ENCODE measurements at places on chromosomes 11 and 22. TPM values are rescaled to one million over a fixed set of nuclear protein-coding genes. Genes with fewer than 3 reads are reported as not detected.

Gene THRSP
- not detected for total RNA-seq

Gene KDM4E
- not detected for total RNA-seq

Gene OR5A1
- total RNA-seq: not detected

Gene HBB
- 3.8 TPM for total RNA-seq

Gene C11orf52
- not detected for total RNA-seq

Gene SLC22A9
- not detected for total RNA-seq

- peak; percentile 88 for DNase-seq
These were observed 18.1 kb upstream of the JAM3 start for GRCh38 chr11:134050541-134051383.

GRCh38 chr11:8168485-8169257 lies at the start of gene RIC3:
TSS of gene RIC3 (minus strand) at chr11:8169025. CDS start at chr11:8168989, 36 bp downstream.
- DNase-seq: peak; percentile 69

- DNase-seq: no peak
These were observed 29.8 kb downstream of the NUP98 start for GRCh38 chr11:3767536-3767935.

DNA sequence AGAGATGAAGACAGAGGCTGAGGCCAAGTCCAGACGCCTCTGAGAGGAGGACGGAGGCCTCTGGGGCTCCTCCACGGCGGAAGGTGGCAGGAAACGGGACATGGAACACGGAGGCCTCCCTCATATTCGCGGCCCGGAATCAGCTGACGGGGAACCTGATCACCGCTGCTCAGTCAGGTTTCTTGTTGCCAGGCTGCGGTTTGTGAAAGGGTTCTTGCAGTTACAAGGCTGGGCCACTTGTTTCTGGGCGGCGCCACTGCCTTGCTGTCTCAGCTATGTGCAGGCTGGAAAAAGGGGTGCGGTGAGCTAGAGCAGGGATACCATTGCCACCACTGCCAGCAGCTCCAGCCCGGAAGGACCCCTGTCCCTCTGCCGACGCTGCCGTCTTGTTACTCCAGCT lies 10.0 kb upstream of the MMP1 start:
- no peak for DNase-seq

DNA sequence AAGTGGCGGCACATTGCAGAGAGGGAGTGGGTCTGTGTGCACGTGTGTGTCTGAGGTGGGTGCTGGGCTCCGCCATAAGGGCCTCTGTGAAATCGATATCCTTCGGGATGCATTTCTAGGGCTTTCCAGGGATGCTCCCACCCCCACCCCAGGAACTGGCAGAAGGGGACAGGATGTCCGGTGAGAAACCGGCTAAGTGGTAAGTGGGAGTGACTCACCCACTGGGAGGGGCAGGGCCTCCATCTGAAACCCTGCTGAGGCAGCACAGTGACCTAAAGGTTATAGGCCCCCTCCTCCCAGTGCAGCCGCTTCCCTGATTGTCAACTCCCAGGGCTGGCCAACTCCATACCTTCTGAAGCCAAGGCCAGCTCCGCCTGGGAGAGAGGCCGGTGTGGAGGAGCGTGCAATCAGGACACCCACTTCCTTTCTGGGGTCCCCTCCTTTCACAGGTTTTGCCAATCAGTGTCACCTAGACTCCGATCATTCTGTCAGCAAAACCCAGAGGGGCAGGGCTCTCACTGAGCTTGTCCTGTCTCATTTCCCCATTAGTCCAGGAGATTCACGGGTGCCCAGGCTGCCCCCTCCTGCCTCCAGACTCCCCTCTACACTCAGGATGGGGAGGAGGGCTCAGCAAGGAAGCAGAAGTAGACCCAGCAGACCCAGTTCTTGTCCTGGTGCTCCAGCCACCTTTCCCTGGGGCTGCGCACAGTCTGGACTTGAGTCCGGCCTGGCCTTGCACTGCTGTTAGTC lies 44.5 kb downstream of the NECTIN1 start:
- no peak for DNase-seq

GRCh38 chr11:65917434-65918210 lies 1.2 kb downstream of the C11orf68 start:
- no peak for DNase-seq

- no peak for DNase-seq
These were observed 44.3 kb upstream of the JAM3 start for GRCh38 chr11:134024420-134025081.

DNA sequence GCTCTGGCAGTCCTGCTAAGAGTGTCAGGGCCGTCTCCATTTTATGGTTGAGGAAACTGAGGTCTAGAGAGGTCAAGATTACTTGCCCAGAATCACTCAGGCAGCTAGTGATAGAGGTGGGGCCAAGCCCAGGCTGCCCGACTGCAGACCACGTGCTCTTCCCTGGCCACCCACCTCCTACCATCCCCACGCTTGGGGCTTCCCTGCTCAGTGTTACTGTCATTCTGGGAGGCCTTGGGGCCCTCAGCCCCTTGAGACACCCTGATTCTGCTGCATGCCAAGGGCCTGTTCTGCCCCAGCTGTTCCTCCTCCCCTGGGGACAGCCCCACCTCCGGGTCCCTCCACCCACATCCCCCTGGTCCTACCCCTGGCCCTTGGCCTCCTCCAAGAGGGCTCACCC lies 17.2 kb upstream of the TAB1 start:
- DNase-seq: no peak

- no peak for DNase-seq
These were observed 13.3 kb downstream of the FAM83F start for GRCh38 chr22:40007853-40008710.

DNA sequence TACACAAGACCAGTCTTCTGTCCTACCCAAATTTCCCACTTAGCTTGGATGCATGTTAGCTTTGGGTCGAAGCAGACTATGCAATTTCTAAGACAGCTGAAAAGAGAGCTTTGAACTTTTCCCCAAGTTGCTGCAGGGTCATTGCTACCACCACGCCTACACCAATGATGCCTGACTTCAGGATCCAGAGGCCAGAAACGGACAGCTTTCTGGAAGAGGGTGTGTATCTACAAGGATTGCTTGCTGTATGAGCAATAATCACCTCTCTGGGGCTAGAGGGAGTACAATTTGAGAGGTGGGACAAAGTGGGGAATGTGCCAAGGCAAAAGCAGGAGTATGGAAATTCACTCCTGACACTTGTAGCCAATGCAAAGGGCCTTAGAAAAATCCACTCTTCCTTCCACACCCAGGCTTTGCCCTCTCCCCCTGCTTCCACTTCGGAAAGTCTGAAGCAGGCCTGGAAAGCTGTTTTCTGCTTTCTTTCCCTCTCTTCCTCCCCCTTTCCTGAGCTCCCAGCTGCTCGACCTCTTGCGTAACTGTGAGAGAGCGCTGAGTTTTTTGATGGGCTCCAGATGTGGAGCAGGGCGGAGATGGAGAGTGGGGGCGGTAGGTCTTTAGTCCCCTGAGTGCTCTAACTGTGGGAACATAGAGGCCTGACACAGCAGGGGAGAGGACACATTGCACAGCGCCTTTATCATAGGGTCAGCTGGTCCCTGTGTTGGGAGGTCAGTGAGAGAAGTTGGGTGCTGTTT lies 2.1 kb upstream of the PHLDB1 start:
- peak; percentile 95 for DNase-seq

DNA sequence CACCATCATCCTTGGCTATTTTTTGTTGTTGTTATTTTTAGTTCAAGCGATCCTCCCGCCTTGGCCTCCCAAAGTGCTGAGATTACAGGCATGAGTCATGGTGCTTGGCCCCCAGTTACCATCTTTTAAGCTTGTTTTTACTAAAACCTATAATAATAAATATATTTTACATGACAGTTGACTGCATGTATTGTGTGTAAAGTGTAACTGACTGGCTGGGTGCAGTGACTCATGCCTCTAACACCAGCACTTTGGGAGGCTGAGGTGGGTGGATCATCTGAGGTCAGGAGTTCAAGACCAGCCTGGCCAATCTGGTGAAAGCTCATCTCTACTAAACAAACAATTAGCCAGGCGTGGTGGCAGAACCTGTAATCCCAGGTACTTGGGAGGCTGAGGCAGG lies 386.2 kb downstream of the TENM4 start:
- no peak for DNase-seq

DNA sequence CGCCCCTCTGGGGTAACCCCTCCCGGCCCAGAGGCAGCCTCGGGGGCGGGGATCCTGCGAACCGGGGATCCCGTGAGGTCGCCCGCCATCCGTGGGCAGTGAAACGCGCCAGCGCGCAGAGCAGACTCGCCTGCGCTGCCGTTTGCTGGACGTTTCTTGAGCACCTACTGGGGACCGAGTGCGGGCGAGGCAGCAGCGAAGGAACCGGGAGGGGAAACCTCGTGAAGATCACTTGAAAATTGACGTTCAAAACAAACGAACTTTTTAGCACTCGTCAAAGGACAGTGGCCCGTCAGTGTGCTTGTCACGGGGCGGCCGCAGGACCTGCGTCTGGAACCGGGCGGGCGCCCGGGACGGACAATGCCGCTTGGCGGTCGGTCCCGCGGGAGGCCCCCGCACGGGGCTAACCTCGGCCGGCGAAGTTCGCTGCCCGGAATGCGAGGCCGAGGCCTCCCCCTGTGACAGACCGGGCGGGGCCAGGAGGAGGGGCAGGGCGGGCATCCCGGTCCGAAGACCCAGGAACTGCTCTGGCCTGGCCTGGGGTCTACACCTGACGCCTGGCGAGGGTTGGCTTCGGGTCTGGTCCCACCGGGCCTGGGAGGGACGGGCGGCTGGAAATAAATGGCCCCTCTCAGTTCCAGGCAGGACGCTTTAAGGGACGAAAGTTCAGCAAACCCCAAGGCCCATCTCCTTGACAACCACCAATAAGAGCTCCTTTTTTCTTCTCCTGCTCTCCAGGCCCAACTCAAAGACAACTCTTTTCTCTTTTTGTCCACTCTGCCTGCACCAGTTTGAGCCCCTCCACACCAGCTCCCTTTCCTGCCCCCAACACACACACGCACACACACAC lies 723 bp upstream of the SCUBE1 start:
- no peak for DNase-seq

GRCh38 chr22:50201191-50202129 lies 649 bp downstream of the SELENOO start:
- no peak for DNase-seq

DNA sequence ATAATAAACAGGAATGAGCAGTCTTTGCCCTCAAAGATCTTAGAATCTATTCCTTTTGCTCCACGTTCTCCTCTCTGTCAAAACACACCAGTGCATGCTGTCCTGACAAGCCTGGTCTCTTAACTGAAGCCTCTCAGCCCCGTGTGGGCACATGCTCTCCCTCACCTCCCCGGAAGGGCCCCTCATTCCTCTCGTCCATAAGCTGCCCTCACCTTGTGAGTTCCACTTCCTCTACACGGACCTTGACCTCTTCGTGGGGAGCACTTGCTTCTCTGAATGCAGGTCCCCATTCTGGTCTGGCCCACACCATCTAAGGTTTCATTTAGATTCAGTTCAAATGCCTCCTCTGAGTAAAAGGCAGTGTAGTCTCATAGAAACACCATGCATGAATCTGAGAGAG lies 412.3 kb upstream of the SYN3 start:
- no peak for DNase-seq

DNA sequence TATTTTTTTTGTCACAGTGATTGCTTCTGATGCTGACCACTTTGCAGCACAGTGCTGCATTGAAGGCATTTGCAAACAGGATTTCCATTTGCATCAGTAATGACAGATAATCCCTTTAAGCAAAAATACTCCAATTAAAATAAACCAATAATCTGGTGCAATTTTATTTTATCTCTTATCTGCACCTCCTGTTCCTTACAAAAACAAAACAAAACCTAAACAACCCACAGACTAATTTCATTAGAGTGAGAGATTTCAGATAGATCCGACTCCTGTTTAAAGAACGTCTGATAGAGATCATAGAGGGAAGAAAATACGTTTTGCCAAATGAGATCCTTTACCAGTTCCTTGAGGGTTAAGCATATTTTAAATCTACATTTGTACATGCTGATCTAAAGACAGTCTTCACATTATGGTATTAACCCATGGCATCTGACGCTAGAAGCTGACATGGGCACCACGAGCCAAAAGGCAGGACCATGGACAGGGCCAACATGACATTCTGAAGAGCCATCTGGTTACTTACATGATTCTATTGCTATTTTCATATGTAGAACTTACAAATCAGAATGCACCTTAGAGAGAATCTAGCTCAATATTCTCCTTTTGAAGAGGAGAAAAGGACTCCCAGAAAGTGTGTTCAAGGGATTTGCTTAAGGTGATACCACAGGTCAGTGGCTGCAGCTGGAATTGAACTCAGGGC lies 286.2 kb upstream of the NARS2 start:
- no peak for DNase-seq

DNA sequence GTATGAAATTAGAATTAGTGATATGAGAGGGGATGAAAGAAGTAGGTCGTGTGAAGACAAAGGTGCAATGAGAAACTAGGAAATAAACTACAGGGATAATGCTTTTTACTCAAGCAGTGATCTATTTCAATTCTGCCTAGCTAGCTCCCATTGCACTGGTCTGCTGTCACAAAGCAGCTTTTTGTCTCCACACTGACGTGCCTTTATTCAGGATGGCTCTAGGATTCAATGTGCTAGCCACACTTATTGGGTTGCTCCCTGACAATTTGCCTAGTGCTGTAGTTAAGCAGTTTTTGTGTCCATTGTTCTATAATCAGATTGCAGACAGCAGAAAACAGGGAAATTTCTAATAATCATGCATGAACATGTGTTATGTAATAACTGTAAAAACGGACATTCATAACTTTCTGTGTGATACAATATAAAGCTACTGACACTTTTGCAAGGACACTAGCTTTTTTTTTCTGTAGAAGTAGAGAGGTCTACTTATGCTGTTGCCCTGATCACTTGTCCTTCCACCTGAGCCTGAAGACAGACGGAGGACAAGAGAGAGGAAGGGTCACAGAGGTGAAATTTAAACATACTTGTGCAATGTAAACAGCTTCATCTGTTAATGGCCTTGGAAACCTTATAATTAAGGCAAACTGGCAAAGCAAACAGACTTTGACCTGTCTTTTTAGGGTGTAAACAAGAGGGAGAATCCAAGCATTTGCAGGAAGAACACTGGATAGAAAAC lies 269.6 kb downstream of the LRRC4C start:
- no peak for DNase-seq

DNA sequence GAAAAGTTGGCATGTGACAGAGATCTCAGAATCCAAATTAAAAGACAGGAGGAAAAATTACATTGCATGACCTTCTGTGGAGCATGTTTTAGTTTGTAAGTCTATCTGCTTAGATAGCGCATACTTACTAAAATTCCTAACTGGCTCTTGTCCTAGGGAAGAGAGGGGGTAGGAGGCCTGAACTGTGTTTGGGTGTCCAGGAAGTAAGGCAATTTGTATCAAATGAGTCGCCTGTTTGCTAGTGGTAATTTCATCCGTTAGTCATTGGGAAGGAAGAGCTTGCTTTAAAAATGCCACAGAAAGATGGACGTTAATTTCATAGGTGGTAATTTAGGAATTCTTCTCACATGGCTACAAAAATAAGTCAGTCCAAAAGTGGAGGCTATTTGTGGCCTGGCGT lies 18.5 kb downstream of the GRK3 start:
- DNase-seq: no peak

DNA sequence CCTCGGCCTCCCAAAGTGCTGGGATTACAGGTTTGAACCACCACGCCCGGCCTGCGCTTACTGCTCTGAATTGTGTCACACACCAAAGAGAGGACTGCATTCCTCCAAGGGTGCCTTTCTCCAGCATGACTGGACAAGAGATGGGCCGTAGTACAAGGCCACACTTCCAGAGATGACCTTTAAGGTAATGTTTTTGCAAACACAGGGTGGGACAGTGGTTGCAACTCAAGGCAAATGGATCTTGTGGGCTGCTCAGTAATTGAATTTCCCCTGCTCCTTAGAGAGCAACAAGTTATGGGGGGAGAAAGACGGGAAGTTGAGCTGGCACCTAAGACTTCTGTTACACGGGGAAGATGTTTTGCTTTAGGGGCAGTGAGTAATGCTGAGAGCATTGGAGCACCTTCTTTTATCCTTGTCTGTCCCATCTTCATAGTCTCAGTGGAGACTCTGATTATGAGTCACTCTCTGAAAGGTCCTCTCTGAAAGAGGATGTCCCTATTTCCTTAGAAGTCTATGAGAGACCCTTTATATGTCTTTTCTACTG lies 66.3 kb downstream of the C11orf91 start:
- no peak for DNase-seq
